ENCODE measurements at places on chromosomes 11 and 22.

- DNase-seq: no peak
Measured at GRCh38 chr11:16169541-16169940, 186.8 kb downstream of the SOX6 start.

DNA sequence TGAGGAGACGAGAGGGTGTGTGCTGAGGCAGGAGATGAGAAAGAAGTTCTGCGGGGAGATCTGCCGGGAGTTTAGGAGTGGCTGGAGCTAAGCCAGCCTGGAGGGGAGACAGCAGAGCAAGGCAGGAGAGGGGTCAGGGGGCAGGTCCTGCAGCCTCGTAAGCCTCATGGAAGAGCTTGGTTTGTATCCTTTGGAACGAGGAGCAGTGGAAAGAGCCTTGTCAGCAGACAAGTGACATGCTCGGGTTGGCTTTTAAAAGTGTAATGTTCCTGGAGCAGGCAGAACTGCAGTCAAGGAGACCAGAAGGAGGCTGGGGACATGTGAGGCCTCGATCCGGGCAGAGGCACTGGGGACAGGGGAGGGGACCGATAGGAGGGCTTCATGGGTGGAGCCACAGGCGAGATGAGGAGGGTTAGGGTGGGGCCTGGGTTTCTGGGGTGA lies 21.4 kb upstream of the TUB start:
- DNase-seq: no peak

DNA sequence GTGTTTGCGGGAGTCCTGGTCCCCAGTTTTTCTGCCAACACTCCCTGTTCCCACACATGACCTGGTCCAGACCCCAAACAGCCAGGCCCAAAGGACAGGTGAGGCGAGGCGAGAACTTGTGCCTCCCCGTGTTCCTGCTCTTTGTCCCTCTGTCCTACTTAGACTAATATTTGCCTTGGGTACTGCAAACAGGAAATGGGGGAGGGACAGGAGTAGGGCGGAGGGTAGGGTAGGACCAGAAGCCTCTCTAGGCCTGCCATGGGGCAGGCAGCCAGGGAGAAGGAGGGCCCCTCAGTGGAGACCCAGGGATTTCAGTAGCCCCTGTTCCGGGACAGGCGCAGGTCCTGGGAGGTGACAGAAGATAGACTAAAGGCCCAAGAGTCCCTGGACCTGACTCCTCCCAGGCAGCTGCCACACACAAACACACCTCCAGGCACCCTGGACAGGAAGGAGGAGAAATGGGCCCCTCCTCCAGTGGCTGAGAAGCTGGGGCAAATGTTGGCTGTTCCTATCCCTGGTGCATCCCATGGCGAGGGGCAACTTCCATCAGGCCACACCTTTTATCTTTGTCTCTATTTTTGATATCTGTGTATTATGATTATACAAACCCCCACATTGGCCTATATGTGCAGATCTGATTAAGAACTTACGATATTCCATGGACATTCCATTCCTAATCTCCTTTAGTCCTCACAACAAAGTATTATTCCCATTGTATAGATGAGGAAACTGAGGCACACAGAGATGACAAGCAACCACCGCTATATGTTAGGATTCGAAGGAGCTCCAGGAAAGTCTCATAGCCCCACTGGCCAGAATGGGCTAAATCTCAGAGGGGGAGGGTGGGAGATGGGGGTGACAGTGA lies 626 bp upstream of the F2 start:
- no peak for DNase-seq

- no peak for DNase-seq
Measured at GRCh38 chr11:82765466-82766034, 31.9 kb upstream of the FAM181B start.

GRCh38 chr11:29628609-29629008 lies 388.2 kb downstream of the KCNA4 start:
- no peak for DNase-seq

DNA sequence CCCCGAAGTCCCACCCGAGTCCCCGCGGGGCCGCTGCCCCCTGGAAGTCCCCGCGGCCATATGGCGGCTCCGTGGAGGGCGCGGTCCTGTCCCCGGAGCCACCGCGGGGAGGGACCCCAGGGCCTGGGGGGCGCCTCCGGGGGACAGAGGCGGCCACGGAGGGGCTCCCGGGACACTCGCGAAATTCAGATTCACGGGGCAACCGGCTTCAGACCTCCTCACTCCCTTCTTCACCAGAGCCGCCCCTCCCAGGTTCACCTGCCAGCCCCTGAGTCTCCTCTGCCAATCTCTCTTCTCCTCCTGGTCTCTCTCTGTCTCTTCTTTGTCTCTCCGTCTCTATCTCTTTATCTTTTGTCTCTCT lies 28.2 kb upstream of the TOLLIP start:
- DNase-seq: no peak

- no peak for DNase-seq
Measured at GRCh38 chr11:11522591-11522990, 99.2 kb downstream of the GALNT18 start.

DNA sequence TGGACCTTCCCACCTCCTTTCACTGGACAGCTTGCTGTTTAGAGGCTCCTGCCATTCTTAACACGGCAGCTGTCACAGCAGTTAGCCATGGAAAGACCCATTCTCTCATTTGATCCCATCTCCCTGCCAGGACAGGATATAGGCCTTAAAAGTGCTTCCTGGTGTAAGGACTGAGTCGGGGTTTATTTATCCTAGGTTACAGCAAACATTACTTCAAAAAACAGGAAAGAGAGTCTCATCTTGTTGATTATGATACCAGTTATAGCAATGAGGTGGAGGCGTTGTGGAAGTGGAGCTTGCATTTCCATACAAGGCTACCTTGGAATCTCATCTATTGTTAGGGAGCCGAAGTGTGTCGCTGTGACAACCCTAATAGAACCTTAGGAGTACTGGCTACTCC lies 17.4 kb upstream of the ETS1 start:
- no peak for DNase-seq

GRCh38 chr11:13073119-13073981 lies 64.2 kb downstream of the RASSF10 start:
- DNase-seq: no peak
